ENCODE measurements at places on chromosomes 1 and 21.

DNA sequence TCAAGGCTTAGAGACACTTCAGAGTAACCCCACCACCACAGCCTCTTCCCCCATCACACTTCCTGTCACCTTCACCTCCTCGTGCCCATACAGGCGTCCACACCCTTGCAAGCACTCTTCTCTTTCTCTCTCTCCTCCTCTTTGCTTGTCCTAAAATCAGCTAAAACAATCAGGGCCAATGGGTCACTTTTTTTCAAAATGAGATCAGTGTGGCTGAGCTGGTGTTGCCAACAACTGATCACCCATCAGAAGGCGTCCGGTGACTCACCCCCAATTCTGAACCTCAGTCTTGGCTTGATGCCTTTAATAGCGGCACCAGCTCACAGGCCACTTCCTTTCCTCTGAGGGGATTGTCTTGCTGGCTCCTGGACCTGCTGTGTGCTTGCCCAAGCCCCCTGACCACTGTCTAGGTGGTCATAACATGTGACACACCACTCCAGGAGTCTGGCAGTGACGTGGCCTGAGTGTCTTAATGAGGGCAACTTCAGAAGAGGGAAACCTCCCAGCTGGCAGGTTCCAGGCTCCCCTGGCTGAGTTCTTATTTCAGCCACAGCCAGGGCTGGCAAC lies 1.6 kb downstream of the DRAXIN start:
- peak; percentile 78 for DNase-seq

- no peak for DNase-seq
These were observed 110.8 kb upstream of the ADGRL4 start for GRCh38 chr1:79117376-79117775.

- no peak for DNase-seq
These were observed 147.7 kb downstream of the HUNK start for GRCh38 chr21:32020564-32020963.

DNA sequence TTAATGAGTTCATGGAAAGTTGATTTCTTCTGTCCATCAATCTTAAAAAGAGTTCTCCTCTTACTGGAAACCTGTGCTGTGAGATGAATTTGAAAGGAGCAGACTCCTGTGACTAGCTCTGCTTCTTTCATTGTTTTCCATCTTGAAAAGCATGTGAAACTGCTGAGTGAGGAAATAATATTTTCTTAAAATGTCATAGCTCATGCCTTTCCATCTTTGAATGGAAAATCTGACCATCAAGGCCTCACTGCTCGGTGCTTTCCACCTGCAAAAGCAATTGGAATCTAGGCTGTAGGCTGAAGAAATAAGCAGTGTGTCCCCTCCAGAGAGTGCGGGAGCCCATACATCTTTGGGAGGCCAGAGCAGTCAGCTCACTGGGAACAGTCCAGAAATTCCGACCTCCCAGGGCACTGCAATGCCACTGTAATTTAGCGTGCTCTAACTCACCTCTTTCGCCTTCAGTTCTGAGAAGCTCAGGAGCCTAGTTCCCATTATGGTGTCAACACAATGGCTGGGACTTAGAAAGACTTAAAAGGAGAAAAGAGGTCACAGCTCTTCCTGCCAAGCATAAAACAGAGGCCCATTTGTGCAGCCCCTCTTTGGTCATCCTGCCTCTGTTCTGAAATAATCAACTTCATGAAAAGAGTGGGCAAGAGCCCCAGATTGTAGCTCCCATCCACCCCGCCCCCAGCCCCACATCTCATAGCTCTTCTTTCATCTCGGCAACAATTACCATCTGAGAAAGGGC lies 50.4 kb upstream of the F3 start:
- no peak for DNase-seq

DNA sequence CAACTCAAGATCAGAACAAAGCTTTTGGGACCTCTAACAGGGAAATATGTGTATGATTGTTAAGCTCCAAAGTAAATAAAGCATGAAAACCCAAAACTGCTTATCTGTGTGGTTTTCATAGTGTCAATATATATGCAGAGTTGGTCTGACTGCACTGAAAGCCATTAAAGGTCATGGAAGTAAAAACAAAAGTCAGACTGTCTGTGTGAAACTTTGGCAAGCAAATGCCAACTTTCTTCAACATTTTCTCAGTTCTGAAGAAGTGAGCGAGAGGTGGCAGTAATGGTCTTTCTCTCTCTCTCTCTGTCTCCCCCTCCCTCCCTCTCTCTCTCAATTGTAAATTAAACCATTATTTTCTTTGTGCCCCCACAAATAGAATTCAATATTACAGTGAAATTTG lies 100.1 kb upstream of the S1PR1 start:
- peak; percentile 60 for DNase-seq

GRCh38 chr1:220007438-220007837 lies 38.9 kb downstream of the EPRS1 start:
- DNase-seq, result no peak

- no peak for DNase-seq
These were observed 156.5 kb downstream of the HLX start for GRCh38 chr1:221035662-221036153.

DNA sequence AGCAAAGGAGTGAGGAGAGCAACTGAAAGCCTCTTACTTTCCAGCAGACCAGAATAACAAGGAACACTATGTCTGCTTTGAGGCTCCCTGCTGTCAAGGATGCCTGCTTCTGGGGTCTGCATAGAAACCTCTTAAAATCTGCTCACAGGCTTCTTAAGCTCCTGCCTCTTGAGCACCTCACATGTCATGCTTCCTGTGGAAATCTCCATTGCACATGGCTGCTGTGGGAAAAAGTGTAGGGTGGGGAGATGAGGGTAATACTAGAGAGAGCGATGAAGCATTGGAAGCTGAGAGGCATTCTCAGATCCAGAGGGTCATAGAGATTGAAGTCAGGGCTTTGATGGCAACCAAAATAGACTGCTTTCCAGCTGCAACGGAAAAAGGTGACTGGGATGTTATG lies 6.2 kb upstream of the HLX start:
- DNase-seq, result no peak

GRCh38 chr1:212158912-212159796 lies 123.6 kb downstream of the DTL start:
- DNase-seq, result peak; percentile 50

DNA sequence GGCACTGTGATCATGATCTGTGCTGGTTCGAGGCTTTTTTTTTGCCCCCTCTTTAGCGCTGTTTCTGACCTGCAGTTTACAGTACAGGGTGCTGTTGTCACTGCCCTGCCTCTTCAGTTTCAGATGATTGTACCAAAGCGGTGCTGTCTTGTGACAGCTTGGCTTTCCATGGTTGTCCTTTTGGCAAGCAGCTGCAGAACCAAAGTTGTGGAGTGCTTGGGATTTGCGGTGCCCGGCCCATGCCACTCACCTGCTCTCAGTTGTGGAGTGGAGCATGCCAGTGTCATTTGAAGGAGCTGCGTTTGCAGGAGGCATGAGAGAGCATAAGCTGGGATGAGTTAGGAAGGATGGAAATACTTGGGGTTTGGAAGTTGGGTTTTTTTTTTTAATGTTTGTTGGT lies 48.4 kb downstream of the DOP1B start:
- DNase-seq, result no peak

DNA sequence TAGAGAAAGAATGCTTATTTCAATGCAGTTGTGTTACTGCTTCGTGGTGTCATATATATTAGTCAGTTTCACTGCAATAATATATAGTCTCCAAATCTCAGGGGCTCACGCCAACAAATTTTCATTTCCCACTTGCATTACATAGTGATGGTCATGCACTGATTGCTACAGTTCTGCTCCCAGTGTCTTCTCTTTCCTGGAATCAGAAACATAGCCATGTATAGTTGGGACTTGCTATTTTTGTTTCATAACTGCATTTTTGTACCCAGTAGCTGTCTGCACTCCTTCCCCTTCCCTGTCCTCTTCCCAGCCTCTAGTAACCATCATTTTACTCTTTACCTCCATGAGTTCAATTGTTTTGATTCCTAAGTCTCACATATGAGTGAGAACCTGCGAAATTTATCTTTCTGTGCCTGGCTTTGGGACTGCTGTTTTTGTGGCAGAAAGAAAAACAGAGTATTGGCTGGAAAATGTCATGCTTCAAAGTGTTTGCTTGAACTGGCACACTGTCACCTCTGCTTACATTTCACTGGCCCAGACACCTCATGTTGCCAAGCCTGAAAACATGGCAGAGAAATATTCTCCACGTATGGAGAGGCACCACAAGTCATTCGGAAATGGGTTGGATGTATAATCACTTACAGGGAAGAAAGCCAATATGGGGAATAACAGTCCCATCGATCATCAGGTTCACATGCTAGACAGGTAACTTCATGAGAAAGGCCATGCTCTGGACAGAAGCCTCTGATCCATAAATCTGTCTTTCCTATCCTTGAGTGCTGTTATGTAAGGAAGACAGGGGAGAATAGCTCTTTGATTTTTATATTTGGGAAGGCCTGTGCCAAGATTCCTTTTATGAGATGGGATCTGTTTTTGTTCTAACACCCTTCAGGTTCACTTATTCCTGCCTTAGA lies 60.4 kb upstream of the BACH1 start:
- no peak for DNase-seq

- DNase-seq, result no peak
These were observed 15.7 kb downstream of the IFI6 start for GRCh38 chr1:27656157-27656893.

DNA sequence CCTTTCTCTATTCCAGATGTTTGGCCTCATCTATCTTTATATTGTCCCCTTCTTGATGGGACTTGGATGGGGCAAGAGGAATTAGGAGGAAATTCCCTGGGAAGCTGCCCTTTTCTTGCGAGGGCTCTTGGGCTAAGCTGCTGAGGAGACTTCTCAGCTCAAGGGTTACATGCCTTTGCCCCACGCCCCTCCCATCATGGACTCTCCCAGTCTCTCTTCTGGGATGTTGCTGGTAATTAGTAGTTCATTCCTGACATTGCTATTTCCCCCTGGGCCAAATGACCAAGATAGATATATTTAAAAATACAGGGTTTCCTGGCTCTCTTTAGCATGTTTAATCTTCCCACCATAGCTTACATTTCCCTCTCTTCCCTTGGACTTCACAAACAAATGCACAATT lies 90.6 kb upstream of the RALGPS2 start:
- DNase-seq, result no peak

- no peak for DNase-seq
These were observed 254.4 kb upstream of the POU3F1 start for GRCh38 chr1:38301040-38301439.

Data from immature natural killer cell (primary cell).